ENCODE measurements at places on chromosomes 16 and 17. TPM values are rescaled to one million over a fixed set of nuclear protein-coding genes. Genes with fewer than 3 reads are reported as not detected.

Gene CACNG1
- not detected for total RNA-seq

Gene HEXIM2
- total RNA-seq, result 6.4 TPM

Gene CD300C
- total RNA-seq, result 3.2 TPM

Gene FBXW10
- total RNA-seq, result not detected

Gene CES5A
- not detected for total RNA-seq

DNA sequence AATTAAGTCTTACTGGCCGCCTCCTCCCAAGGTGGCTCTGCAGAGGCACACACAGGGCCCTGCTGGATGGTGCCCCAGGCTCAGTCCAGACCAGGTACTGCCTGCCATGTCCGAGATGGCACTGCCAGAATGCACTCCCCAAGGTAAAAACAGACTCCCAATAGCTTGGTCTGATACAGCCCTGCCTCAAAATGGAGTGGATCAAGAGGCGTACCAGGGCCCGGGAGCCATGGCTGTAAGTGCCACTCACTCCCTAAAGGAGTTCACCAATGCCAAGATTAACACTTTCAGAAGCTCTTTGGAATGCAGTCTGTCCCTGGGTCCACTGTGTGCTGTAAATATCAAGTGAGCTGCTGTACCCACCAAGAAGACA is 576 bp upstream of the MYO18A start:
- DNase-seq, result no peak

- no peak for DNase-seq
These were observed 43.3 kb downstream of the RANBP10 start for GRCh38 chr16:67763066-67763465.

GRCh38 chr17:15891318-15891717 is 53.6 kb upstream of the ADORA2B start:
- DNase-seq, result no peak

GRCh38 chr17:6661464-6661848 is 9.9 kb downstream of the C17orf100 start:
- no peak for DNase-seq

Measured in heart right ventricle (tissue), 16 donors.